ENCODE measurements at places on chromosomes 3 and 15. TPM values are rescaled to one million over a fixed set of nuclear protein-coding genes. Genes with fewer than 3 reads are reported as not detected.

- H3K4me3 ChIP-seq, result no peak overlapping the region
- no peaks in the 10 kb centered on the region for H3K27me3 ChIP-seq
These were observed 38.1 kb downstream of the TRAK1 start for GRCh38 chr3:42129014-42129953.

Gene C2CD4B
- total RNA-seq, result 0.96 TPM

Gene CASR
- not detected for total RNA-seq

- H3K36me3 ChIP-seq, result no peaks in the 10 kb centered on the region
- H3K4me3 ChIP-seq, result no peak overlapping the region
- no peaks in the 10 kb centered on the region for H3K4me1 ChIP-seq
These were observed 72.7 kb upstream of the WDR72 start for GRCh38 chr15:53831907-53832770.

GRCh38 chr3:81425198-81425868 lies 336.1 kb downstream of the GBE1 start:
- H3K27me3 ChIP-seq, result no peaks in the 10 kb centered on the region
- H3K4me3 ChIP-seq, result no peak overlapping the region
- no peaks in the 10 kb centered on the region for H3K4me1 ChIP-seq
- no peak overlapping the region for H3K27ac ChIP-seq
- DNase-seq, result no peak
- H3K36me3 ChIP-seq, result no peaks in the 10 kb centered on the region

GRCh38 chr3:16311960-16312451 lies 47.0 kb downstream of the OXNAD1 start:
- H3K27me3 ChIP-seq, result no peaks in the 10 kb centered on the region
- no peaks in the 10 kb centered on the region for H3K36me3 ChIP-seq
- no peak for DNase-seq
- no peak overlapping the region for H3K4me3 ChIP-seq
- peak overlapping the region; percentile 10 for H3K27ac ChIP-seq

DNA sequence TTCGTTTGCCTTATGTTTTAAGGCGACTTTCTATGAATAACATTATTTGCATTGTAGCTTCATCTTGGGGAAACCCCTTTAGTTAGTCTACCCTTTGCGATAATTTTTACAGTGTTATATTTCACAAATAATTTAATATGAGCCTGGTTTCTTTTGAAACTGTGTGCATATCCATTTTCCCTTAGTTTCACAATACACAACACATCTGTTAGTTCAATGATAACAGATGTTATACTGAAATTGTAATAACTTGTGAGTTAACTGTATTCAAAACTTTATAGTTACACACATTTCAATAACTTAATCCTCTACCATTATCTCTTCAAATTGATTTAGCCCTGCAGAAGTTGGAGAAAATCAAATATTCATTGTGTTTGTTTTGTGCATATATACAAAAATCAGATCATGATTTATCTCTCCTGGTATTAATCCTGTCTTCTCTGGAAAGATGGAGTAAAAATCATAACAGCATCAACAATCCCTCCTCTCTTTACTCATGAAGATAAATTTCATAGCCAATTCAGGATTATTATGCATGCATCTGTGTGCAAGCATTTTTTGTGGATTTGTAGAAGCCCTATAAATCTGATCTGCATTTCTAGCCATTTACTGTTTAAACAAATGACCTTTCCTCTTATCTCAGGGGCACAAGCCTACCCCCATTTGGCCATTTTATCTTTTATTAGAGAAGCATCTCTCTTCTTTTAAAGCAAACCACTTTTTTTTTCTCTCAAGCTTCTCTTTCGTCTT lies 304.0 kb downstream of the VPS13C start:
- no peak overlapping the region for H3K4me3 ChIP-seq
- no peak overlapping the region for H3K27ac ChIP-seq
- no peaks in the 10 kb centered on the region for H3K27me3 ChIP-seq
- H3K4me1 ChIP-seq, result no peaks in the 10 kb centered on the region

GRCh38 chr15:79372428-79372827 lies 59.7 kb upstream of the MINAR1 start:
- no peaks in the 10 kb centered on the region for H3K36me3 ChIP-seq
- no peaks in the 10 kb centered on the region for H3K4me1 ChIP-seq
- no peak for DNase-seq
- H3K4me3 ChIP-seq, result no peak overlapping the region
- H3K27ac ChIP-seq, result no peak overlapping the region

Gene TYRO3
- 6.9 TPM for total RNA-seq

Gene GPR171
- total RNA-seq, result 1.8 TPM

- no peaks in the 10 kb centered on the region for H3K36me3 ChIP-seq
- no peak for DNase-seq
- H3K27ac ChIP-seq, result no peak overlapping the region
- no peak overlapping the region for H3K4me3 ChIP-seq
- no peaks in the 10 kb centered on the region for H3K27me3 ChIP-seq
These were observed 335.9 kb upstream of the EPHA6 start for GRCh38 chr3:96478496-96478895.

DNA sequence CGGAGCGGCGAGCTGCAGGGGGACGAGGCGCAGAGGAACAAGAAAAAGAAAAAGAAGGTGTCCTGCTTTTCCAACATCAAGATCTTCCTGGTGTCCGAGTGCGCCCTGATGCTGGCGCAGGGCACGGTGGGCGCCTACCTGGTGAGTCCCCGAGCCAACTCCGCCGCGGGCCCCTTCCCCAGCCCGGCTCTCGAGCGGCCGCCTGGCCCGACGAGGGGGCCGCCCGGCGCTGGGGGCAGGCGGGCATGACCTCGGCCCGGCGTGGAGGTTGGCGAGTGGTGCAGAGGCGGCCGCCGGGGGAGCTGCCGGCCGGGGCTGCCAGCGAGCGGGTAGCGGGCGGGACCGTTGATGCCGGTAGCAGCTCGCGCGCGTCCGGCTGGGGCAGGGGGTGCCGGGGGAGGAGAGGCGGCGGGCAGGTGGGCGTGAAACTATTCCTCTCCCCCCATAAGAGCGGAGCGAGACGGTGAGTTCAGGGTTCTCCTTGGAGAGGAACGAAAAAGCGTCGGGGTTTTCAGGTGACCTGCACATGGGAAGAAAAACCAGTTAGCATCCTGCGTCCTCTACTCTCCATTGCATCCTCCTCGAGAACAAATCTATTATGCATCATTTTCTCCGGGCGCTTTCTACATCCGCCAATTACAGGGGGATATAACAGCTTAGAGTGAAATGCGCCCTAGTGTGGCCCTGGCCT lies 585 bp downstream of the SLCO3A1 start:
- H3K27me3 ChIP-seq, result no peaks in the 10 kb centered on the region
- no peaks in the 10 kb centered on the region for H3K36me3 ChIP-seq
- H3K27ac ChIP-seq, result peak overlapping the region; percentile 87
- peaks cover 3% of the 10 kb centered on the region for H3K4me1 ChIP-seq
- peak overlapping the region; percentile 80 for H3K4me3 ChIP-seq

DNA sequence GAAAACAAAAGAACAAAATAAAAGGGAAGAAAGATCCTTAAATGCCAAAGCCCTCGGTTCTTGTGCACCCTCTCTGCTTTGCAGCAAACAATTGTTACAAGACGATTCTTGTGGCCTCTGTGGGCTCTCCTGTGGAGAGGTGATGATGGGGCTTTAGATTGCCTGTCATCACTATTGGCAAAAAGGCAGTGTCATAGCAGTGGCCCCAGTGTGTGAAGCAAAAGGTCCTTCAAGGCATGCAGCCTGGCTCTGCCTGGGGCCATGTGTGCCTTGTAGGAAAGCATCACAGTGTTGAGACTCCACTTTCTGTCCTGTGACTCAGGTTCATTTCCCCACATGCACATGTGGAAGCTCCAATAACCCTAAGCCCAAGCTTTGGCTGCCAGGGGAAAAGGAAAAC lies 43.7 kb downstream of the POC1A start:
- H3K4me3 ChIP-seq, result no peak overlapping the region
- no peaks in the 10 kb centered on the region for H3K36me3 ChIP-seq
- H3K27ac ChIP-seq, result no peak overlapping the region
- no peaks in the 10 kb centered on the region for H3K4me1 ChIP-seq
- H3K27me3 ChIP-seq, result no peaks in the 10 kb centered on the region

- H3K27ac ChIP-seq, result no peak overlapping the region
- H3K4me1 ChIP-seq, result no peaks in the 10 kb centered on the region
These were observed 77.7 kb upstream of the DGKG start for GRCh38 chr3:186439725-186440124.

DNA sequence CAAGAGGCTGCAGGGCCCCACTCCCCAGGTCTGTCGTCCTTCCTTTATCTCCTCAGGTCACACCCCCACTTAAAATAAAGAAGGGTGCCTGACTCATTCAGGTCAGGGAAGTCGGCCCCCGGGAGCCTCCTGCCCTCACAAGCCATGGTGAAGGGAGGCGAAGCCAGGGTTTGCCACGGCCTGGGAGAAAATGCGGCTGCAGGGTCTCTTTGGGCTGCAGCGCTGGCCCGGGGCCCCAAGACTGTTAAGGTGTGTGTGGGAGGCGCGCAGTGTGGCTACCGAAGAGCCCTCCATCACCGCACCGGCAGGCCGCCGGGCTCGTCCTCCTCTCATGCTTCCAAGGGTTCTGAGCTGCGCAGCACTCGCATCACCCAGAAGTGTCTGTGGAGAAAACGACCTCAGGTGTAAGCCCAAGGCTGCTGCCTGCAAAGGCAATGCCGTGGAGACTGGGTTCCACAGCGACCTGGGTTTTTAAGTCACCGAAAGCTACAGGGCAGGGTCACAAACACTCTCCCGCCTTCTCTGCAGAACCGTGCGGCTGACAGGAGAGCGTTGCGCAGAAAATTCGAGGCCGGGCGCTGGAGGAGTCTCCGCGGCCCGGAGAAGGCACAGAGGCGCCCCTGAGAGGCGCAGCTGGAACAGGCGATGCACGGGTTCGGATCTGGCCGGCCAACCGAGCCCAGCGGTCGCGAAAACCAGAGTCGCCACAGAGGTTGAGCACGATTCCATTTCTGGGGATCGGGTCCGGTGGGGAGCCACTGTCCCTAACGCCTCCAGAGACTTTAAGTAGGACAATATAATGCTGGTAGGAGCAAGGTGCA lies 8.7 kb downstream of the FOXL2 start:
- peaks cover 13% of the 10 kb centered on the region for H3K27me3 ChIP-seq
- DNase-seq, result no peak

- H3K27ac ChIP-seq, result no peak overlapping the region
- H3K27me3 ChIP-seq, result no peaks in the 10 kb centered on the region
- no peak overlapping the region for H3K4me3 ChIP-seq
- no peaks in the 10 kb centered on the region for H3K4me1 ChIP-seq
- H3K36me3 ChIP-seq, result no peaks in the 10 kb centered on the region
These were observed 218.2 kb downstream of the DPH6 start for GRCh38 chr15:35327789-35328188.

Gene LYZL4
- total RNA-seq, result not detected

DNA sequence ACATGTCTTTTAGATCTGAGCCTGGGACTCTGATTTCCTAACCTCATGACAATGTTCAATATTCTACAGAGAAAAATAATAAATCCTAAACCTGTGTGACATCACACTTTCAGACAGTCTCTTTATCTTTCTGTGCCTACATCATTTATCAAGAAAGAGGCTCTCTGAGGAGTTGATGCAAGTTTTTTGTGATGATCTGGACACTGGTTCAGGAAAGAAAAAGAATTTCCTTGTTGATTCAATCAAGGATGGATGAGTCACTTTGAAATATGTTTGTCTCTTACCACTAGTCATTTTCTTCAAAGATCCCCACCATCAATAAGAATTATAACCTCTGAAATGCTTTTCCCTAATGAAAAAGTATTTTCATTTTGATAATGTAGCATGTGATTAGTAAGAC lies 404.6 kb downstream of the WDR72 start:
- no peak overlapping the region for H3K27ac ChIP-seq
- H3K4me3 ChIP-seq, result no peak overlapping the region
- no peak for DNase-seq

- no peak overlapping the region for H3K27ac ChIP-seq
- no peak for DNase-seq
- no peak overlapping the region for H3K4me3 ChIP-seq
- H3K4me1 ChIP-seq, result no peaks in the 10 kb centered on the region
These were observed 162.8 kb downstream of the ARRDC4 start for GRCh38 chr15:98123297-98123696.

DNA sequence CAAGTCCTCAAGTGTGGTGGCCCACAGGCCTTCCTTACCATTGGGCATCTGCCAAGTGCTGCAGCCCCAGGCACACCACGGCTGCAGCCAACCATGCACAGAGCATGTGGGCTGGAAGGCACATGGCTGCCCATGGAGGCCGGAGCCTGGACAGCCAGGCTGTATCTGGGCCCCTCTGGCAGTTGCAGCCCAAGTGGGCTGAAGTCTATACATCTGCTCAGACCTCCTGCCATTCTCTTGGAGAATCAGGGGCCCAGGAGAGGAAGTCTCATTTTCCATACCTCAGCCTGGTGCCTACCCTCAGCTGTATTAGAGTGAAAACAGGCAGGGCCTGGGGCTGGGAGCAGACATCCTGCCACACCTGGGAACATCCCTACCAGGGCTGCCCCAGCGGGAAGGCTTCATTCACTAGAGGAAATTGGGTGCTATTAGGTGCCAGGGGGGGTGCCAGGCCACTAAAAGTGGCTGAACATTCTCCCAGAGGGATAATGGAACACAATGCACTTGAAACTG lies 48.0 kb upstream of the SLCO2A1 start:
- H3K36me3 ChIP-seq, result no peaks in the 10 kb centered on the region
- no peaks in the 10 kb centered on the region for H3K4me1 ChIP-seq
- no peak overlapping the region for H3K4me3 ChIP-seq

Gene EDEM1
- total RNA-seq, result 42.6 TPM

- H3K36me3 ChIP-seq, result no peaks in the 10 kb centered on the region
- DNase-seq, result no peak
- no peaks in the 10 kb centered on the region for H3K4me1 ChIP-seq
- H3K27ac ChIP-seq, result no peak overlapping the region
- H3K4me3 ChIP-seq, result no peak overlapping the region
- H3K27me3 ChIP-seq, result no peaks in the 10 kb centered on the region
These were observed 61.4 kb downstream of the WHAMM start for GRCh38 chr15:82870727-82871320.

- no peaks in the 10 kb centered on the region for H3K36me3 ChIP-seq
- no peaks in the 10 kb centered on the region for H3K4me1 ChIP-seq
- no peak for DNase-seq
- H3K4me3 ChIP-seq, result no peak overlapping the region
These were observed 47.3 kb upstream of the PHLDB2 start for GRCh38 chr3:111811811-111812210.

All from breast epithelium (tissue), 4 donors.